Stimulated activated CD4-positive, alpha-beta T cell treated with anti-CD3 and anti-CD28 coated beads, Interleukin-2, amount 100 ng/mL, for 4 hours (primary cell): ENCODE measurements at places on chromosomes 3 and 15.
A peak's percentile ranks its signal among the peaks of the same experiment; 100 is the strongest.

- DNase-seq, result no peak
These were observed 331.0 kb upstream of the LRRFIP2 start for GRCh38 chr3:37505415-37505814.

- no peak for DNase-seq
These were observed 3.5 kb downstream of the ZNF710 start for GRCh38 chr15:90004671-90005070.

GRCh38 chr3:63092515-63092914 is 185.6 kb upstream of the SYNPR start:
- DNase-seq, result no peak

GRCh38 chr3:50121072-50122032 is 32.6 kb downstream of the RBM5 start:
- peak; percentile 28 for DNase-seq

DNA sequence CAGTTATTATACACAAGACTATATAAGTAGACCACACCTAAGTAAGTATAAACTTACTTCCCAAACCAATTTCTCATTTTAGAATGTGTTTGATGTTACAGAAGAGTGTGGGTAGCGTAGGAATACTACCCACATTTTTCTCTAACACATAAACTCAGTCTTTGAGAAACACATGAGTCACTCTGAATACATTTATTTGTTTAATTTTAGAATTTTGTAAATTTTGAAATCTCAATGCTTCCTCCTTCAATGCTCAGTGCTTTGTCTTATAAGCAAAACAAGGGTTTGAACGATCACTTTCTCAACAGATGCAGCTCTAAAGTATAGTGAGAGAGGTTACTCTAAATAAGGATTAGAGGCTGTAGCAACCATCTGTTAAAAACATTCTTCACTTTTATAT is 700.8 kb downstream of the SI start:
- DNase-seq, result no peak

GRCh38 chr3:194130807-194131589 is 5.0 kb upstream of the HES1 start:
- DNase-seq, result no peak

DNA sequence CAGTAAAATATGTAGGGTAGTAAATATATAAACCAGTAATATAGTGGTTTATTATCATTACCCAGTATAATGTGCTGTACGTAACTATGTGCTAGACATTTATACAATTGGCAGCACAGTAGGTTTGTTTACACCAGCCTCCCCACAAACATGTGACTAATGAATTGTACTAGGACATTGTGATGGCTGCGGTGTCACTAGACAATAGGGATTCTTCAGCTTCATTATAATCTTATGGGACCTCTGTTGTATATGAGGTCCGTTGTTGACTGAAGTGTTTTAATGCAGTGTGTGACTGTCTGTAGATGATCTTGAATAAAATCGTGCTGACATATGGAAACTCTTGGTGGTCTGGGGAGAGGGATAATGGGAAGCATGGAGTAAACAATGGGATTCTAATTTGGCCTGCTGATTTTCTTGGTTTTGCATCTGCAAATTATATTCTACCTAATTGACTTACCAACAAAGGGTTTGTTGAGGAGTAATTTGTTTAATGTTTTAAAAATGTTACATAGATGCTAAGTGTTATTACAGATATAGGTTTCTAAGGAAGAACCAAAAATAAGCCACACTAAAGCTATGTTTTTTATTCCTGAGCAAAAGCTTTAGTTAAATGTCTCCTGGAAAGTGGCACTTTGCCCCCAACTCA is 496.5 kb upstream of the TBL1XR1 start:
- DNase-seq, result no peak

DNA sequence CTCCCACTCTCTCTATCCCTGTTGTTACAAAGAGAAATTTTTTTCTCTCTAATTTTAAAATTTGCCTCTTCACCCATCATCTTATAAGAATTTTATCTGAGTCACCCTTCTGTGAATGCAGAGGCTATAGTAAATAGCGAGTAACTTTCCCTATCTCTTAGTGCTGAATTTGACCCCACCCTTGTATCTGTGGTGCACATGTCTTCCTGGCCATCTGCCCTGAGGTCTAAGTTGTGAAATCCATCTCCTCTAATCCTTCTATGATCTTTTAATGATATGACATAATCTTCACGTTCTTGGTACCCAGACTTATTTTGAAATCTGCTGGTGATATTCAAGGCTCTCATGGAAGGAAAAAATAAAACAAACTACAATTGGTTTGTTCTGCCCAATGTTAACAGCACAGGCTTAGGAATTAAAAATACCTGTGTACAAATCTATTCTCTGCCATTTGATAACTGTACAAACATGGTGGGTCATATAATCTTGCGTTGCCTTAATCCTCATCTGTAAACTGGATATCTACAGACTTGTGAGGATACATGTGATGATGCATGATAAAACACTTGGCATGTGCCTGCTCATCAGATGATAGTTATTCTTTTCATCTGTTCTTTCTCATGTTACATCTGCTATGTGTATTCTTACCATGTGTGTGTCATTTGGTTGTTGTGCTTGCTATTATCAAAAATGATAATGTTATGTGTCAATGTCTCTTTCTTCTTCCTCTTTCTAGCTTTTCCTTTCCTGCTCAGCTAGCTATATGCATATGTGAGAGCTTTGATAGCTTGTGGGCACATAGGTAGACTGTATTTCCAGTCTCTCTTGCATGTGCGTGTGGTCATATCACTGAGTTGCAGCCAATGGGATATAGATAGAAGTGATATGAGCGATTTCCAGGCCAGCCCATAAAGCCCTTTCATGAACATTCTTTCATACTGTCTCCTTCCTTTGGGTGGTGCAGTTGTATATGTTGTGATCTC is 13.7 kb upstream of the CCR3 start:
- no peak for DNase-seq

DNA sequence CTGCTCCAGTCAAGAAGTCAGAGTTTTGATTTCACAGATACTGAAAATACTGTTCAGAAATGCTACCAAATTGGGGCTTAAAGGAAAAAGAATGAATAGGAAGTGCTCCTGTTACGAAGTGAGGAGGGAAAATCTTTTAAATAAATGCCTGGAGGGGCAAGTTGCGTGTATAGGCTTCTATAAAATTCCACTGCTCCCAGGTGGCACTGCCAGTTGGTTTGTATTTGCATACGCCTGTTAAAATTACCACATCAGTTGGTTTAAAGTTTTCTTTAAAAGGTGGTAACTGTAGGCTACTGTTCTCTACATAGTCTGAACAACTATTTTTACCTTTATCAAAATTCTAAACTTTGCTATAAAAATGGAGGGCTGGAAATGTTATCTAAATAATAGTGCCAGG is 123.5 kb downstream of the DLG1 start:
- DNase-seq, result no peak

DNA sequence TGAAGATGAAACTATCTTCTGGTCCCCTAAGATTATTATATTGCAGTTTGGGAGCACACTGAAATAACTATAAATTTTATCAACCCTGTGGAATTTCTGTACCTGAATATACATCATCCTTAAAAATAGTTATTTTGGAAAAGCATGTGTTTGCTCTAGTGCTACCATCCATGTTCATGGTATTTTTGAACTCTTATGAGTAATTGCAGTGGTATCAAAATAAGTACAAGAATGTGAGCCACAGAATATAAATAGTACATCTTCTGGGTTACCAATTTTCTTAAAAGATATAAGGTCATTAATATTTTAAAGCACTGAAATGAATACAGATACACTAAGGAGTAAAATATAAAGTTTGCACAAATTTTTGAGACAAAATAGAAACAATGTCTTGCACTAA is 206.5 kb downstream of the CBLB start:
- no peak for DNase-seq

DNA sequence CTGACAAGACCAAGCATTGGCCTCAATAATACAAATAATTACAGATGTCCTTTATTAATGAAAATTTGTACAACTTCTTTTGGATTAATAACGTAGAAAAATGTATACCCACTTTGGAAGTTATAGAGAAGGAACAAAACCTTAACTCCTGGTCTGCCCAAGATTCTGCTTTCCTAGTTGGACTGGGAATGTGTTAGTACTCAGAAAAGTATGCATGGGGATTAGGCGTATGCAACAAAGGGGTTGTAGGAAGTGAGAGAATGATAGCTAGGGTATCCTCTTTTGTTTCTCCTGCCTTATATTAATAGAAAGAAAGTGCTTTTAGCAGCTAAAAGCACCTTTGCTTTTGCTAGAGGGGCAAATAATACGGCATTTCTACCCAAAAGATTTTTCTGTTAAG is 116.2 kb upstream of the LRRFIP2 start:
- no peak for DNase-seq

- no peak for DNase-seq
These were observed 91.5 kb downstream of the MYLK start for GRCh38 chr3:123792473-123793201.

DNA sequence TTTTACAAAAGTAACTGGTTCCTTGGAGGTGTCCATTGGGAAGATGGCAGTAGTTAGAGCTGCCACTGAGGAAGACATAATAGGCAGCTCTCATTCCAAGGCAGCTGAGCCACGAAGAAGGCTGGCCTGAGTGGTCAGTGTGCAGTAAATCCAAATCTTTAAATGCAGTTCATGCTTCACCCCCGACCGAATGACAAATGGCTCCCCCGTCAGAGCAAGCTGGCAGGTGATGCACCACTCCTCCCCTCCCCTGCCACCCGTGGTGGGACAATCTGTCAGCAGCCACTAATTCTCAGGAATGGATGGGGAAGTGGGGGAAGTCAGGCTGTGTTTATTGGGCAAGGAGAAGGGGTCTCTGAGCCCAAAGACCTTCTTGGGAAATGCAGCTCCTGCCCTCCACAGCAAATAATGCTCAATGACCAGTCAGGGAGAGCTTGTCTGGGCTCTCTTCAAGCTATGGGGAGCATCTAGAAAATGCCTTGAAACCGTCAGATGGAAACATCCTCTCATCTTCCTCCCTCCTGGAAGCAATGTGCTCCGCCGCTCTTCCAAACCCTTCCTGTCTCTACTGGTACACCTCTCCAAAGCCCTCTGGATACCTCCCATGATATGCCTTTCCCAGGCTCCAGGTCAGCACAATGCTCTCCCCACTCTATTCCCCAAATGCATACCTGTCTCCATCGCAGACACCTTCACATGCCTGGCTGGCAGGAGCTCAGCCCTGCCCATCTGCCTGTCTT is 65.4 kb downstream of the LIPC start:
- DNase-seq, result no peak

GRCh38 chr15:38610748-38611147 is 46.1 kb upstream of the RASGRP1 start:
- no peak for DNase-seq
